ENCODE measurements at places on chromosomes 11 and 22. TPM values are rescaled to one million over a fixed set of nuclear protein-coding genes. Genes with fewer than 3 reads are reported as not detected.

DNA sequence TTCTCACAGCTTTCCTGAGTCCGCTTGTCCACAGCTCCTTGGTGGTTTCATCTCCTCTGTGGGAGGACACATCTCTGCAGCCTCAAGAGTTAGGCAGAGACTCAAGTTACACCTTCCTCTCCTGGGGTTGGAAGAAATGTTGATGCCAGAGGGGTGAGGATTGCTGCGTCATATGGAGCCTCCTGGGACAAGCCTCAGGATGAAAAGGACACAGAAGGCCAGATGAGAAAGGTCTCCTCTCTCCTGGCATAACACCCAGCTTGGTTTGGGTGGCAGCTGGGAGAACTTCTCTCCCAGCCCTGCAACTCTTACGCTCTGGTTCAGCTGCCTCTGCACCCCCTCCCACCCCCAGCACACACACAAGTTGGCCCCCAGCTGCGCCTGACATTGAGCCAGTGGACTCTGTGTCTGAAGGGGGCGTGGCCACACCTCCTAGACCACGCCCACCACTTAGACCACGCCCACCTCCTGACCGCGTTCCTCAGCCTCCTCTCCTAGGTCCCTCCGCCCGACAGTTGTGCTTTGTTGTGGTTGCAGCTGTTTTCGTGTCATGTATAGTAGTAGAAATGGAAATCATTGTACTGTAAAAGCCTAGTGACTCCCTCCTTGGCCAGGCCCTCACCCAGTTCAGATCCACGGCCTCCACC, 11.7 kb downstream of the RASD2 start:
- no peaks in the 10 kb centered on the region for H3K36me3 ChIP-seq
- DNase-seq: no peak
- no peak overlapping the region for H3K27ac ChIP-seq
- H3K4me3 ChIP-seq: no peak overlapping the region

E2F8 gene
- total RNA-seq: 1.7 TPM

PIK3IP1 gene
- total RNA-seq: 24.2 TPM

CYB5R2 gene
- 1.3 TPM for total RNA-seq

DNA sequence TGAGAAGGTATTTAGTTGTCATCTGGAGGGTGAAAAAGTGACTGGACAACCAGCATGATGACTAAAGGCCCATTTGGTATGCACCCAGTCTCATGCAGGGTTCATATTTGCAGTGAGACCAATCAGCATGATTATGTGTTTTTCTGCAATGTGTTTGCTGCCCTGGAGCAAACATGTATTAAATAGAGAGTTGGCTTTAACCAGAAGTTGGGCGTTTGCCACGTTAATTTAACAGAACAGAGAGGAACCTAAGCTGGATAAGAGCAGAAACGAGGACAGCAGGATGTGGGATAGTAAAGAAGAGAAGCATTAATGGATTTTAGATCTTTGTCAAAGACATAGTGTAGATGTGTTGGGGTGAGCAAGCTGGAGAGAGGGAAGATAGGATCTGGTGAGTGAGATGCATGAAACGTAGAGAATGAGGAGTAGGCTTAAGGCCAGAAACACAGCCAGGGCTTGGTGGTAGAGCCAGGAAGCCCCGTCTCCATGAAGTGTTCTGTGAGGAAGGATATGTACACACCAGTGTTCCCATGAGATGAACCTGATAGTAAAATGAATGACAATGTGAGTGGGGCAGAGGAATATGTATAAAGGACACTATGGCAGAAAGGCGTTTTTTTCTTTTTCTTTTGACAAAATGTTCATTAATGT, 164.0 kb upstream of the PDGFD start:
- no peak overlapping the region for H3K27ac ChIP-seq
- no peak overlapping the region for H3K4me3 ChIP-seq
- H3K36me3 ChIP-seq: no peaks in the 10 kb centered on the region
- no peaks in the 10 kb centered on the region for H3K27me3 ChIP-seq
- no peaks in the 10 kb centered on the region for H3K4me1 ChIP-seq

GRCh38 chr22:19644314-19645223, 69.7 kb upstream of the SEPTIN5 start:
- peaks cover 35% of the 10 kb centered on the region for H3K27me3 ChIP-seq
- no peaks in the 10 kb centered on the region for H3K4me1 ChIP-seq
- no peak overlapping the region for H3K4me3 ChIP-seq
- DNase-seq: no peak
- no peak overlapping the region for H3K27ac ChIP-seq

FAM181B gene
- 0.22 TPM for total RNA-seq

GRCh38 chr11:86938900-86939880, 16.0 kb downstream of the FZD4 start:
- H3K4me3 ChIP-seq: no peak overlapping the region
- no peak for DNase-seq
- no peaks in the 10 kb centered on the region for H3K27me3 ChIP-seq
- H3K4me1 ChIP-seq: peaks cover 51% of the 10 kb centered on the region

SAA4 gene
- total RNA-seq: not detected

- H3K27ac ChIP-seq: peak overlapping the region; percentile 45
- DNase-seq: peak; percentile 49
- H3K27me3 ChIP-seq: no peaks in the 10 kb centered on the region
- peaks cover 26% of the 10 kb centered on the region for H3K36me3 ChIP-seq
Measured at GRCh38 chr11:129950101-129951091, 52.2 kb downstream of the PRDM10 start.

DNA sequence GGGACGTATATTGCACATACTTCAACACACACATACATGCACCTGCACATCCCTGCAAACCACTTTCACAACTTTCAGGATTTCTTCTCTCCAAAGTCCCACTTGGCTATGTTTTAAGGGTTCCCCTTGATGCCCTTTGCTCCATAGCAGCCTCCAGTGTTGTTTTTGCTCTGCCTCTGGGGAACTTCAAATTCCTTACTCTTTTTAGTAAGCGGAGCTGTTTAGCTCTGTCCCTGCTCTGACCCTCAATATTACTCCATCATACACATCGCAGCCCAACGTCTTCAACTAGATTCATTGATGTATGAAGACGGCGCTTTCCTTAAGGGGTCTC, 18.3 kb downstream of the PRR5L start:
- H3K27me3 ChIP-seq: peaks cover 4% of the 10 kb centered on the region
- no peak overlapping the region for H3K4me3 ChIP-seq
- no peaks in the 10 kb centered on the region for H3K36me3 ChIP-seq
- H3K4me1 ChIP-seq: peaks cover 3% of the 10 kb centered on the region
- H3K27ac ChIP-seq: no peak overlapping the region
- no peak for DNase-seq

GUCY1A2 gene
- total RNA-seq: 17.3 TPM

GRCh38 chr11:2102132-2102882, 36.9 kb downstream of the IGF2 start:
- no peaks in the 10 kb centered on the region for H3K27me3 ChIP-seq
- no peaks in the 10 kb centered on the region for H3K36me3 ChIP-seq
- H3K4me3 ChIP-seq: no peak overlapping the region
- no peak for DNase-seq
- H3K4me1 ChIP-seq: peaks cover 60% of the 10 kb centered on the region

MS4A12 gene
- total RNA-seq: not detected

DNA sequence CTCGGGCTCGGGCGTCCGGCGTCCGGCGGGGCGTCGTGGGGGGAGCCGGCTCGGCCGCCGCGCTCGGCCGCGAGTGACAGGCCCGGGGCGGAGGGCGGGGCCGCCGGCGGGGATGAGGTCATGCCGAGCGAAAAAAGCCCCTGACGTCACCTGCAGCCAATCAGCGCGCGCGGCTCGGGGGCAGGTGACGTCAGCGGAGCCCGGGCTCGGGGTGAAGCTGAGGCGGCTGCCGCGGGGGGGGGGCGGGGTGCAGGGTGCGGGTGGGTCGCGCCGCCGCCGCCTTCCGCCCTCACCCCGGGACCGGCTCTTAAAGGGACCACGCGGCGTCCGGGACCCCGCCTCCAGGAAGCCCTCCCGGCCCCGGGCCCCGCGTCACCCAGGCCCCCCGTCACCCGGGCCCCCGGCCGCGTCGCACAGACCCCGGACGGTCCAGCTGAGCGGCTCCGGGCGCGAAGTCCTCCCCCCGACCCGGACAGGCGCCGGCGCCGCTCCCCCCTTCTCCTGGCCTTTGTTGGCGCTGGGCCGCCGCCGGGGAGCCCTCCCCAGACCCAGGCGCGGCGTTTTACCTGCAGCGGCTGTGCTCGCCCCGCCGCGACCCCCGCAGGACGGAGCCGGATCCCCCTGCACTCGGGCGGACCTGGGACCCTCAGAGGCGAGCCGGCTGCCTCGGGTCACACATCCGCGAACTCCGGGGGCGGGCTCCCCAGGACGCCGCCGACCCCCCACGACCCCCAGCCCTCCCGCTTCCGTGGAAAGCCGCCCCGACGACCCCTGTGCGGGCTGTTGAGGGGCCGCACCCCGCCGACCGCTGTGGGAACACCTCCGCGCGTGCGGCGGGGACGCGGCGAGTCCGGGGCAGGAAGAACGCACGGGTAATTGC, at the start of gene DUSP8:
DUSP8 (minus strand) TSS at position 75 of the 880 bp plus-strand sequence. CDS start 6,445 bp downstream, outside the sequence.
- H3K27me3 ChIP-seq: no peaks in the 10 kb centered on the region
- H3K4me1 ChIP-seq: peaks cover 46% of the 10 kb centered on the region
- peak within 1 kb of the TSS; percentile 90 for H3K27ac ChIP-seq
- peak; percentile 94 for DNase-seq
- peak within 1 kb of the TSS; percentile 82 for H3K4me3 ChIP-seq

DNA sequence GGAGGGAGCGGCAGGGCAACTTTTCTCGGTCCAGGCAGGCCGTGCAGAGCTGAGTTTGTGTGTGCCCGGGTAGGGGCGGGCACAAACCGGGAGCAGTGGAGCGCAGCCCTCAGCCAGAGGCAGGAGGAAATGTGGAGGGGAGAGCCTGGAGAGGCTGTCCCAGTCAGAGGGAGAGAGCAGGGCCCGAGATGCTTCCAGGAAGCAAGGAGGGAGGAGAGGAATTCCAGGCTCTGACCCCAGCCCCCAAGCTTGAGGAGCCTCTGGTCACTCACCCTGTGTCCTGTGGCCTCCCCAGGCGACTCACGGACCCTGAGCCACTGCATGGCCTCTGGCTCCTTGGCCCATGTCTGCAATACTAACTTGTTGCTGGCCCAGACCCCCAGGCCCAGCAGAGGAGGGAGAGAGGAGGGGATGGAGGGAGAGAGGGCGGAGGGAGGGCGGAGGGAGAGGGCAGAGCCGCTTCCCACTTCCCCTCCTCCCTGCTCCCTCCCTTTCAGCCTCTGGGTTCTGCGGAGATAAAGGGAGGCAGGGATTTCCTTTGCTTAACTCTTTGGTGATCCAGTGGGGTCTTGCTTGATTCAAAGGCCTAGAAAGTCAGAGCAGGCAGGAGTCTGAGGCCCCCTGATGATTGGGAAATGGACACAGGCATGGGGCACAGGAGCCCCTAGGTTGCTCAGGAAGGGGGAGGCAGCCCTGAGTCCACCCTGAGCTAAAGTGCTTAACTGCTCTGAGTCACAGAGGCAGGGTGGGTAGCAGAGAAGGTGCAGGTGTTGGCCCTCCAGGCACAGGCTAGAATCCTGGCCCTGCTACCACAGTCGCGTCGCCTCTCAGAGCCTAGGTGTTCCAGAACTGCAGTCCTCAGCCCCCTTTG, at the start of gene C1QTNF6:
C1QTNF6 (minus strand) TSS at position 357 of the 871 bp plus-strand sequence; CDS start at position 323, 34 bp downstream.
- H3K27ac ChIP-seq: peak within 1 kb of the TSS; percentile 80
- H3K27me3 ChIP-seq: no peaks in the 10 kb centered on the region
- peak within 1 kb of the TSS; percentile 54 for H3K4me3 ChIP-seq

NUP160 gene
- 17.7 TPM for total RNA-seq

DNA sequence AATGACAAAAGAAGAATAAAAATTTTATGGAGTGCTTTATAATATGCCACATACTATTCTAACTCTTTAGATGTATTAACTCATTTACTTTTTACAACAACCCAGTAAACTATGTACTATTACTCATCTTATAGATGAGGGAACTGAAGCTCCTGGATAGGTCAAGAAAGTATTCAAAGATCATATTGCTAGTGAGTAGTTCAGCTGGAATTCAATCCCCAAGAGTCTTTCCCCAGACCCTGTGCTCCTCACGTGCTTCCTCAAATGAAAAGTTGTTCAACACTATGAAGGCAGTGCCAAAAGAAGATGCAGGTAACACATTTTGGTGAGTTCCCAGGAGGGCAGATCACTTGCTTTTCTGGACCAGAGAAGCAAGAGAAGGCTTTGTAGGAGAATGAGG, 46.8 kb downstream of the BTG4 start:
- no peaks in the 10 kb centered on the region for H3K27me3 ChIP-seq
- no peaks in the 10 kb centered on the region for H3K36me3 ChIP-seq
- no peak overlapping the region for H3K4me3 ChIP-seq
- peaks cover 6% of the 10 kb centered on the region for H3K4me1 ChIP-seq
- DNase-seq: no peak

DNA sequence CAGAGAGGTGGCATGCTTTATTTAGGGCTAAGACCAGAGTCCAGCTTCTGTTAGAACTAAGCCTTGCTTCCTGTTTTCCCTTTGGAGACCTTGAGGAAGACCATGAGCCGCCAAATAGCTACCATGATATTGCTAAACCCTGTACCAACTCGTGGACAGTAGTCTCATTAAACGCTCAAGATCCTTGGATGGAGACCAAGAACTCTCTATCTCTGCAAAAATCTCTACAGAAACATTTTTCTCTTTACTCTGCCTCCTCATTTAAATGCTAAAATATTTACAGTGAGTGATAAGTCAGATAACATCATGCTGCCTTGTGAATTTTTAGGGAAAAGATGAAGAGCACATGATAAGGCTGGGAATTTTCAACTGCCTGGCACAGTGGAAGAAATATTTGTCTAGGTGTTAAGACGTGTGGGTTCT, 197.8 kb downstream of the MAML2 start:
- H3K36me3 ChIP-seq: no peaks in the 10 kb centered on the region
- H3K4me3 ChIP-seq: no peak overlapping the region
- peaks cover 25% of the 10 kb centered on the region for H3K4me1 ChIP-seq
- no peak for DNase-seq
- H3K27me3 ChIP-seq: no peaks in the 10 kb centered on the region
- H3K27ac ChIP-seq: no peak overlapping the region

DNA sequence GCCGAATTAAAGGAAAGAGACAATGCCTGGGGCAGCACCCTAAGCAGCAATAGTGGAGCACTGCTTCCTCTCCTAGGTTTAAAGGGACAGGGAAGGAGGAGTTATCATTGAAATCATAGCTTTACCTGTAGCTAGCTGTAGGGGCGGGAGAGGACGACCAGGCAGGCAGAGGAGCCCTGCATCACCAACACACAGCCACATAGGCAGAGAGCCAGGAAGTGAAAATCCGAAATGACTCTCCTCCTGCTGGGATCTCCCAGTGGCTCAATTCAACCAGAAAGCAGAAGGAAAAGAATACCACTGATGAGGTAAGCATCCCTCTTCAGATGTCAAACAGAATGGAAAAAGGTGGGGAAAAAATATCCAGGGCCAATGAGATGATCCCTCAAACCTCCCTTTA, 20.4 kb downstream of the MRGPRX4 start:
- H3K27ac ChIP-seq: no peak overlapping the region
- no peaks in the 10 kb centered on the region for H3K4me1 ChIP-seq
- H3K36me3 ChIP-seq: no peaks in the 10 kb centered on the region
- H3K27me3 ChIP-seq: no peaks in the 10 kb centered on the region
- no peak overlapping the region for H3K4me3 ChIP-seq

GRCh38 chr11:70005107-70005818, 72.9 kb upstream of the ANO1 start:
- no peaks in the 10 kb centered on the region for H3K27me3 ChIP-seq
- peak overlapping the region; percentile 45 for H3K27ac ChIP-seq

GRCh38 chr11:93143186-93143585, 54.6 kb downstream of the SLC36A4 start:
- H3K36me3 ChIP-seq: no peaks in the 10 kb centered on the region
- H3K4me1 ChIP-seq: no peaks in the 10 kb centered on the region
- H3K27ac ChIP-seq: no peak overlapping the region

BAIAP2L2 gene
- 0.17 TPM for total RNA-seq

Data from heart right ventricle (tissue), 16 donors.